ENCODE measurements at places on chromosomes 11 and 22.

DNA sequence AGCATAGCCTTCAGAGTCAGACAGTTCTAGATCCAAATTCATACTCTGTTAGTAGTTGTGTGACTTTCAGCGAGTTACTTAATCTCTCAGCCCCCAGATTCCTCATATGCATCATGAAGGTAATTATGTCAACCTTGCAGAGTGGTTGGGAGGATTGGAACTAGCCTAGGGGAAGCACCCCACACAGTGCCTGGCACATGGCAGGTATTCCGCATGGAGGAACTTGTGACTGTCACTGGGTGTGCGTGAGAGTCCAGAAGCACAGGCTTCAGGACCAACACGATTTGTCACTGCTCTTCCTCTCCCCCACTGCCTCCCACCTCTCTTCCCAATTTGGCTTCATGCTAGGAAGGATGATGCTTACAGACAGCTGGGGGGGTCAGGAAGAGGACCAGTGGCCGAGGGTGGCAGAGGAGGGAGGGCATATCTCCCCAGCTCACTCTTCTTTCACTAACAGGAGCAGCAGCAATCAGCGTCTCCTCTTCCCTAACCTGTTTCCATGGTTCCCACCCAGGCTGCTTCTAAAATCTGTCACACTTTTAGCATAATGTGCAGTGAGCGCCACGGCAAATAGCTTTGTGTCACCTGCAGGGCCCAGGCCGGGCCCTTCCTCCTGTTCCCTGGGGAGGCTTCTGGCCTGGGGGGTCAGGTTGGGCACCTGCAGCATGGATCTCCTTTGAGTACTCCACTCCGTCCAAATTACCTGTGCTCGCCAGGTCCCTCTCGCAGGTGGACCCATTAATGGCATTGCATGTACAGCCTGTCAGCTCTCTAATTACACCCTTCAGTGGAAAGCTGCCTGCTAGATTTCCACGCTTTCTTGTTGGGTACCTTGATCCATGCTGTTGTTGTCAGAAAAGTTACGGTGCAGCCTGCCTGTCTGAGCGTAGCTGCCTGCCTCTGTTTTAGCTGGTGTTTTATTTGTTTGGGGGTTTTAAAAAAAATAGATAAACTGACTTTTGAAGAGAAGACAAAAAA lies 400.4 kb downstream of the NXPE2 start:
- no peak for DNase-seq

DNA sequence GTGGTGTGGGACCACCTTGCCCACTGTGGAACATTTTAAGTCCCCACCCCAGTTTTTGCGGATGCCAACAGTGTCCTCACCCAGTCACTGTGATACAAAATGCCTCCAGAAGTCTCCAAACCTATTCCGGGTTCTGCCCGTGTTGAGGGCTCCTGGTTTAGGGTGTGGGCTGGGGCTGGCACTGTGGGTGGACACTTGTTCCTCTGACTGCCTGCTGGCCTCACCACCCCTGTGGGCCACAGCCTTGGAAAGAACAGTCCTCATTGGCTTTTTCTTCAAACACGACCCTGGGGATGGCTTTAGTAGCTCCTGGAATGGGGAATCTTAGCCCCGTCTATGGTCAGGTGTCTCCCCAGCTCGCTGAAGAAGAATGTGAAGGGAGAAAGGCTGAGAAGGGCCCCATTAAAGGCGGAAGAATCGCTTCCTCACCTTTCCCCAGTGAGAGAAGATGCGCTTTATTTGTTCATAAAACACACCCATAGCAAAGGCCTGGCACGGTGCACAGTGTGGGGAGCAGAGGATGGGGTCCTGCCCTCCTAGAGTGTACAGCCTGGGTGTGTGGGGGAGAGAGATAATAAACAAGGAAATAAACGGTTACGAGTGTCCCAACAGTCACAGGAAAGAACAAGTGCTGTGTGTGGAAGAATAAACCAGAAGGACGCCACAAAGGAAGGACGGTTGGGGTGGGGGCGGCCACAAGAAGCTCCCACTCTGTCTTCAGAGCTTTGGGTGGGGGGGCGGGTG lies 91.6 kb upstream of the SLC22A12 start:
- no peak for DNase-seq

- DNase-seq: no peak
Observed at GRCh38 chr11:1009991-1010390, 26.5 kb downstream of the MUC6 start.

- DNase-seq: no peak
Observed at GRCh38 chr11:36574486-36574885, 6.7 kb downstream of the RAG1 start.

DNA sequence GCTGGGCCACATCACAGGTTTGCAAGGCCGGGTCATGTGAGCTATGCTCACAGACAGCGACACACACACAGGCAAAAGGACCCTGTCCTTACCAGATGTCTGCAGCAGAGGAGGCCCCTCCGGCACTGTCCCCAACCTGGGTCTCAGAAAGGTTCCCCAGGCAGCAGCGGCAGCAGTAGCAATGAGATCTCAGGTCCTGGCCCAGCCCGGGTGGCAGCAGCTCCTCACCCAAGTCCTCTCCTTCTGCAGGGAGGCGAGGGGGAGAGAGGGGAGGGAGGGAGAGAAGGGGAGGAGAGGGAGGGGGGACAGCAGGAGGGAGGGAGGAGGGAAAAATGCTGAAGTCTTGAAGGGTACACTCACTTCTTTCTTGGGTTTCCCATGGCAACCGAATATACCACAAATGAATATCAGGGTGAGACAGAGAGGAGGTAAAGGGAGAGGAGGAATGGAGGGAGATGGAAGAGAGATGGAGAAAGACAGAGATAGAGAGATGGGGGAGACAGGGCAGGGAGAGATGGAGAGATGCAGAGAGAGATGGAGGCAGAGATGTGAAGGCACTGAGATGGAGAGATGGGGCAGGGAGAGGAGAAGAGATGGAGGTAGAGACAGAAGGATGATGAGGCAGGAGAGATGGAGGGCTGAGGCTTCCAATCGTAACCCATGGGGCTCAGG lies 9.5 kb downstream of the ELFN2 start:
- DNase-seq: no peak

GRCh38 chr11:7449211-7449840 lies 36.0 kb upstream of the OLFML1 start:
- DNase-seq: no peak

GRCh38 chr22:22702237-22703202 lies 58.1 kb downstream of the GGTLC2 start:
- DNase-seq: no peak

All from cardiac fibroblast (primary cell).